Activated CD4-positive, alpha-beta T cell treated with anti-CD3 and anti-CD28 coated beads, Interleukin-2, Interleukin-6, amounts not matched to agents 100 ng/mL and 50 ng/mL, durations not matched to agents 16 hours and 8 hours (primary cell): ENCODE measurements at places on chromosomes 7 and 10.

- no peak for DNase-seq
Measured at GRCh38 chr7:124322561-124322960, 289.7 kb upstream of the TMEM229A start.

- no peak for DNase-seq
Measured at GRCh38 chr10:16505161-16505560, 16.5 kb downstream of the C1QL3 start.

- DNase-seq, result no peak
Measured at GRCh38 chr10:103600956-103601569, 107.6 kb downstream of the NEURL1 start.

DNA sequence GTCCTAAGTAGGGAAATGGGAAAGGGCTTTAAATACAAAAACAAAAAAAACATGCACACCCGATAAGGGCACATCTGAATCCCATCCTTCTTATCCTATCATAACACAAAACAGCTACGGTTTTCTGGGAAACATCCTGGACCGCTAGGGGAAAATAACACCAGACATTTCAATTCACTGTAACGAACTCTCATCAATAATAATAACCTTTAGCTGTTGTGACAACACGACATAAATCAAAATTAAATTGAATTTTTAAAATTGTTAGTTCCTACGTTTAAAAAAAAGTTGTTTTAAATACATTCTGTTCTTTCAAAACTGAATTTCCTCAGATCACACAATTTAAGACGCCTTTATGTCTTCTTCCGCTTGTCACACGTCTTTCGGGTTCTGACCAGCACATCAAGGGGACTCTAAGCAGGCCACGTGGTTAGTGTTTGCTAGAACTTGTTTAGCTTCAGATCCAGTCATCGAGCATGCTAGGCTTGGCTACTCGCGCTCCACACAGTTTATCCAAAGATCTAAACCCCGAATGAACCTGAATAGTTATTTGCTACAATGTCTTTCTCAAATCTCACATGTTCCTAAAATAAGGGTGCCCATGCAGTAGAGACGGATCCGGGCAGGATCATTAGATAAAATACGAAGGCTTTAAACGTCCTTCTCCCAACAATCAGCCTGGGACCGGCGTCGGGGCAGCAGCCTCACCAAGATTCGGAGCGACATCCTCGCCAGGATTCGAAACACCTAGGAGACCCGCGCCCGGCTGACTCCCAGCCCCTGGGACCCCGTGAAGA, 839 bp downstream of the IKZF5 start:
- DNase-seq, result peak; percentile 69

- DNase-seq, result no peak
Measured at GRCh38 chr10:80421050-80421706, 12.8 kb downstream of the PRXL2A start.

- DNase-seq, result no peak
Measured at GRCh38 chr7:6510476-6511133, 40.7 kb downstream of the GRID2IP start.

- no peak for DNase-seq
Measured at GRCh38 chr7:50470250-50471163, 20.4 kb upstream of the FIGNL1 start.

GRCh38 chr7:80387634-80388193, 124.2 kb downstream of the GNAT3 start:
- no peak for DNase-seq
